CD4-positive, alpha-beta T cell treated with Interleukin-1 beta for 1 hour (primary cell): ENCODE measurements at places on chromosomes 1 and 21.

- DNase-seq: no peak
Observed at GRCh38 chr1:209433649-209434031, 149.9 kb upstream of the CAMK1G start.

DNA sequence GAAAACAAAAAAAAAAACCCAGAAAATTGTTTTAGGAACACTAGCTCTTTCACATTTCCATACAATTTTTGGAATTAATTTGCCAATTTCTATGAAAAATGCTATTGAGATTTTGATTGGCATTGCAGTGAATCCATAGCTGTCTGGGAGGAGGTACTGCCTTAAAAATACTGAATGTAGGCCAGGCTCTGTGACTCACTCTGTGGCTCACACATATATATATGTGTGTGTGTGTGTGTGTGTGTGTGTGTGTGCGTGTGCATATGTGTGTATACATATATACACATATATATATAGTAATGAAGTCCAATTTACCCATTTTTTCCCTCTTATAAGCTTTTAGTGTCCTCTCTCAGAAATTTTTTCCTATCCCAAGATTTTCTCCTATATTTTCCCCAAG, 214.2 kb upstream of the DMRTA2 start:
- no peak for DNase-seq

- no peak for DNase-seq
Observed at GRCh38 chr21:42245331-42246193, 26.6 kb downstream of the ABCG1 start.

DNA sequence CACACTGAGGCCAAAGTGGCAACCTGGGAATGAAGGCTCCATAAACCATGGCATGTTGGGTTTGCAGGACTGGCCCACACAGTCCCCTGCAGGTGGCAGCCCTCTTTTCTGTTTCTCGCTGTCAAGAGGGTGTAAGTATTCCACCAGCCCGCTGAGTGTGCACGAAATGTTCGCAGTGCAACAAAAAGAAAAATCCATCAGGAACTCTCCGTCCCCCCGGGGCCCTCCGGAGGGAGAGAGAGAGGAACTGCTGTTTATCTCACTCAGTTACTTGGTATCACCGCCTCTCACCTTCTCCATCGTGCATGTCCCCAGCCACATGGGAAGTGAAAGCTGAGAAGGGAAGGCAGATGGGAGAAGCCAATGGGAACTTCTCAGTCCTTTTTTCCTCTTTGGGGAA, 38.3 kb downstream of the NCF2 start:
- no peak for DNase-seq

DNA sequence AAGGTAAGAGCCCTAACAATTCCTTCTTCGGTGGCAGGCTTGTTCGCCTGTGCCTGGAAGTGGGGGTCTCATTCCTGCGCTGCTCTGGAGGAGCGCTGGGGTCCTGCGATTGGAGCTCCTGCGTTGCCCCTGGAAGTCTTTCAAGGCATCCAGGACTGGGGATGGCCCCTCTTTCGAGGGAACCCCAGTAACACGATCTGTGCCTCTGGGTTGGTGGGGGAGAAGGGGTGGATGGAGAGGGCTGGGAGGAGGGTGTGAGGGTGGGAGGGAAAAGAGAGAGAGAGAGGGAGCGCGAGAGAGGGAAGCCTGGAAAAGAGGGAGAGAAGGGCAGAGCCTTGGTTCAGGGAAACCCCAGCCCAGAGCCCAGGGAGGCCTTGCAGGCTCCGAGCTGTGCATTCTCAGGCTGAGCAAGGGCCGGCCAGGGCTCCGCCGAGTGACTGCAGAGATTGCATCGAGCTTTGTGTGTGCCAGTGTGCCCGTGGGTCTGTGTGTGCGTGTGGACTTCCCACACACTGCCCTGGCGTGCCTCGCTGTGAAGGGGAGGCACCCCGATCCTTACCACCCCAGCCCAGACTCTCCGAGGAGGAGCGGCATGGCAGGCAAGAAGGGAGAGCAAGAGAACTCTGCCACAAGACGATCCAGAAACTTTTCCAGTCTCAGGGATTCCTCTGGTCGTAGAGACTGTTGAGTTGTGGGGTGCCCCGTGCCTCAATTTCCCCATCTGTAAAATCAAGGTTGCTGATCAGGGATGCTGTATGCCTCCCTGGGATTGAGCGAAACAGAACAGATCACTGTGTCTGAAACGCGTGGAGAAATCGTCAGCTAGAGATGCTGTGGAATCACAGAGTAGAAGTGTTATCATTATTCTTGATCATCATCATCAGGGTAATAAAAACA, 619 bp downstream of the BCL9 start:
- no peak for DNase-seq

- no peak for DNase-seq
Observed at GRCh38 chr1:22317231-22317919, 134.3 kb upstream of the ZBTB40 start.

DNA sequence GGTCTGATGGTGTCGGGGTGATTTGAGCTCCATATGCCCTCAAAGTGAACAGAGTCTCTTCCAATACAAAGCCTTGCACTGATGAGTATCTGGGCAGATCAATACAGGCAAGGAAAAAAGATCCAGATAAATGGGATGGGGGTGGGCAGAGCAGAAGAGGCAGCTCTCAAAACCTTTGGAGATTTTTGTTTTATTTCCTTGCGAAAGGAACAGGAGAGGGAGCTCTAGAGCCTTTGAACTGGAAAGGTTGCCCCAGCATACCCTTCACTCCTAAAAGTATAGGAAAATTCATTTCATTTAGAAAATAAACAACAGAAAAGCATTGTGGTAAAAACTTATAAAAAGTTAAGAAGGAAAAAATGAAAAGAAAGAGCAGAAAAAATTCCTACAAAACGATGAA, 31.4 kb upstream of the OLIG2 start:
- no peak for DNase-seq

DNA sequence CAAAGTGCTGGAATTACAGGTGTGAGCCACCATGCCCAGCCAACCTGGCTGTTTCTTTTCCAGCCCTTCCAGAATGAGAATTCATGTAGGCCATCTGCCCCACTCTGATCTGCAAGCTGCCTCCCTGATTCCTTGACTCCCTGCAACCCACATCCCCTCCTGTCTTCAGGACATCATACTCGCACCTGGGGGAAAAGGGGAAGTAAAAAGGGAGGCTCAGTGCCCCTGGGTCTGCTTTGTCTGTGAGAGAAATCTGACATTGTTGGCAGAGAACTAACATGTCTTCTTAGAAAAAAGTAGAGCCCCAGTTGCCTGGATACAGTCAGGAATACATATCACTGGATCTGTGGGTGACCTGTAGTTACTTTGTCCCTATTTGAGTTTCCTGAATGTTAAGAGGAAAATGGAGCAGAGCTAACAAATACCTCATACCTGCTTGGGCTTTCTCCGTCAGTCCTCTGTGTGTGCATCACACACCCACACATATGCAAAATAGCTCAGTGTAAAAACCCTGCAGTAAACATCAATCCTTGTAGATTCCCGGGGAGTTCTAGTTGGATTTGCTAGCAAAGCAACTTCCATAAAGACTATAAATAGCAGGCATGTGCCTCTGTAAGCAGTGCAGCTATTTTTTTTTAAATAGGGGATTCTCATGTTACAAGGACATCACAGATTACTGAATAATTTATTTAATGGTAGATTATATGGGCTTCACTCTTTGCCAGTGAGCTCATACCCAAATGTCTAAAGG, 62.9 kb downstream of the TEX35 start:
- no peak for DNase-seq

DNA sequence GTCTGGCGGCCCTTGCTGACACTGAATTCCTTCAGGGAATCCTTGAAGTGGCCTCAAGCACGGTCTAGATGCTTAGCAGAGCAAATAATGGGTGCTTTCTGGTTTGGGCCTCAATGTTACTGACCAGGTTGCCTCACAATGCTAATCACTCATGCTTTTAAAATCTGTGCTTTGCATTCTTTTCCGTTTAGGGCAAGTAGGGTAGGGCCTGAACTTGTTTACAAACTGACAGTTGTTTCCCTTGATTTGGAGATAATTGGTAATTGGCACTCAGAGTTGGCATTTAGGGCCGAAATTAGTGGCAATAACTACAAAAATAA, 1.4 kb downstream of the VPS13D start:
- no peak for DNase-seq

GRCh38 chr1:236736761-236737160, 50.5 kb downstream of the ACTN2 start:
- DNase-seq: no peak

DNA sequence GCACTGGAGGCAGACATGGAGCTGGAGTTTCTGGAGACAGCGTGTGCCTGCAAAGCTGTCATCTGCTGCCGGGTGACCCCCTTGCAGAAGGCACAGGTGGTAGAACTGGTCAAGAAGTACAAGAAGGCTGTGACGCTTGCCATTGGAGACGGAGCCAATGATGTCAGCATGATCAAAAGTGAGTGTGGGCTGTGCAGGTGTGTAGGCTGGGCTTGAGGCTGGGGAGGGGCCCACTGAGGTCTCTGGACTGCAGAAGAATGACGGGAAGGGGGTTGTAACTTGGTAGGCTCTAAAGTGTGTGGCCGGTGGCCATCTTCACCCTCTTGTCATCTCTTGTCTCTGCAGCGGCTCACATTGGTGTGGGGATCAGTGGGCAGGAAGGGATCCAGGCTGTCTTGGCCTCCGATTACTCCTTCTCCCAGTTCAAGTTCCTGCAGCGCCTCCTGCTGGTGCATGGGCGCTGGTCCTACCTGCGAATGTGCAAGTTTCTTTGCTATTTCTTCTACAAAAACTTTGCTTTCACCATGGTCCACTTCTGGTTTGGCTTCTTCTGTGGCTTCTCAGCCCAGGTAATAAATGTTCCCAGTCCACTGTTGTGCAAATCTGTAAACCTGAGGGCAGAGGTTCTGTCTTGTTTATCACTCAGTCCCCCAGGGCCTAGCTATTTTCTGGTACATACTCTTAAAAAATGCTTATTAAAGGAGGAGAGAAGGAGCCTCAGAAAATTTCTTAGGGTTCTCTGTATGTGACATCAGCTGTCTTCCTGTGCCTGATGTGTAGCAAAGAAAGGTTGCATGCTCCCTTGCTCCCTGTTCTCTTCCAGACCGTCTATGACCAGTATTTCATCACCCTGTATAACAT, 19.9 kb downstream of the ATP8B2 start:
- DNase-seq: peak; percentile 83

- DNase-seq: no peak
Observed at GRCh38 chr1:158425027-158425426, 1.0 kb downstream of the OR10K2 start.

- no peak for DNase-seq
Observed at GRCh38 chr21:45288441-45288841, 746 bp upstream of the POFUT2 start.

GRCh38 chr1:156766298-156767100, 836 bp upstream of the PRCC start:
- DNase-seq: no peak

- DNase-seq: no peak
Observed at GRCh38 chr1:115753830-115754229, 14.7 kb downstream of the CASQ2 start.

DNA sequence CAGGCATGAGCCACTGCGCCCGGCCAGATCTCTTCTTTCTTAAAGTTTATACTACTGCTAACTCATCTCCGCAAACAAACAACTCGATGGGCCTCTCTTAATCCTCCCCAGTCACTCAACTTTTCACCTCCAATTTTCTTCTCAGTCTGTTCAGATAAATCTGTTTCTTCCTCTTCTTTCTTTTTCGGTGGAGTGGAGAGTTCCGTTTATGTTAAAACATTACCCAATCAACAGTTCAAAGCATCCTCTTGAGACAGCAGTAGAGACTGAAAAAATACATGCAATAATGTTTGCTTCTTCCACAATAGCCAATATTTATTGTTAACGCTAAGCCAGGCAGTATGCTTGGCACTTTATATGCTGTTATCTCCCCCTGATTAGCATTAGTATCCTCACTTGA, 1.4 kb upstream of the ANKRD13C start:
- no peak for DNase-seq

DNA sequence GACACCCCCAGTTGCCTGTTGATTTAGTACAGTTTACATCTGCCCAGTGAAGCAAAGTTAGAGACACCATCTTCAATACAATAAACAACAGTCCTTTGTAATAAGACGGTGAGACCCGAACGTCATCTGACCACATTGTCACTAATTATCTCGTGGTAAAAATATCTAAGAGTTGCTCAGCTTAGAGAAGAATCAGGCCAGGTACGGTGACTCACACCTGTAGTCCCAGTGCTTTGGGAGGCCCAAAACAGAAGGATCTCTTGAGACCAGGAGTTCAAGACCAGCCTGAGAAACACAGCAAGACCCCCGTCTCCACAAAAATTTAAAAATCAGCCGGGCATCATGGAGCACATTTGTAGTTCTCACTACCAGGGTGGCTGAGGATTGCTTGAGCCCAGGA, 53.5 kb downstream of the CD34 start:
- no peak for DNase-seq

DNA sequence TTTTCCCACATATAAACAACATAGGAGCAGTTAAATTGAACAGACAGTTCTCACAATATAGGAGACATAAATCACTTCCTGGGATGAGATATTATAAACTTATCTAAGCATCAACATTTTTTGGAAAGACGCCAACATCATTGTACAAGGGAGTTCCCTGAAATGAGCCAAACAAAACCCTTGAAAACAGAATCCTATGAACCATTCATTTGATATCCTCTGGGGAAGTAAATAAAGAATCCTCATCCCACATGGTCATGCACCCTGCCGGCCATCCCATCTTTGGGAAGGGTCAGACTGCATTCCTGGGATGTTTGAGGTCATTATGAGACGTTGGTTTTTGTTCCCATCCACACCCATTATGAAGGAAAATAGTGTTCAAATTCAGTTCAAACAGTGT, 111.8 kb upstream of the USP25 start:
- DNase-seq: no peak

DNA sequence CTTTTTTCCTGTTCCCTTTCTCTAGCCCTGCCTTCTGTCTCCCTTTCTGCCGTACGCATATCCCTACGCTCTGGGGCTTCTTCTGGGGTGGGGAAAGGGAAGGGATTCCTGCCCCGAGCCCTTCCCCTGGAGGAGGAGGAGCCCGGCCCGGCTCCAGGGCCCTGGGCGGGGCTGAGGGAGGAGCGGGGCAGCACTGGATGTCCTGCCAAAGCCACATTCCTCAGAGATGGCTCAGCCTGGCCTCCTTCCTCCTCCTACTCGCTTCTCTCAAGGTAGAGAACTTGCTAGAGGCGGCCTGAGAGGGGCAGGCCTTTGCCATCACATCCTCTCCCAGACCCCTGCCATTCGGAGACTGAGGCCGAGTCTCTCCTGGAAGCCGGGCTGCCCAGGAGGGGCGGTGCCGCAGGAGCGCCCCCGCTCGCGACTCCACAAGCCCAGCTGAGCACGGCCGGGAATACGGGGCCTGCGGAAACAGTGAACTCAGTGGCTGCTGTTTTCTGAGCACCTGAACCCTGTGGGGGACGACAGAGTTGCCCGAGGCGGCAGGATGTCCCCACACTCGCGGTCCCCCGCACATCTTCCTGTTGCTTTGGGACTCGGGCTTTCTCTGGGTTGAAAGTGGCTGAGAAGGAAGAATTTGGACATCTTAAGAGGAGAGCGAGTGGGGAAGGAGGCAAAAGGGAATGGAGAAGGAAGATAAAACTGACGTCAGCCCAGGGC, 12.2 kb downstream of the ADAMTSL4 start:
- peak; percentile 72 for DNase-seq

DNA sequence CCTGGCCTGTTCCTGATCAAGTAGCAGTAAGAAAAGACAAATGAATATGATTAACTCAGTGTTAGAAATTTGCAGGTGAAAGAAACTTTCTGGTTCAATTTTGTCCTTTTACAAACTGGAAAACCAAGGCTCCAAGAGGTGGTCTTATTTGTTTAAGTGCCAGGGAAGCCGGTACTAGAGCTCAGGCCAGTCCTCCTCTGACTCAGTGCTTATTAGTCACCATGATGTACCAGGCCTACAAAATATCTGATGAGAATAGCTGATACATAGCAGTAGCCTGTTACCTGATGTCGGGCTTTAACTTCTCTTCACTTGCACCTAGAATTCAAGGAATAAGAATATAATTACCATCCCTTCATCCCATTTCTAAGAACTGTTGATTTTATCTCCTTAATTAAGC, 394.8 kb downstream of the LMX1A start:
- no peak for DNase-seq
